Femur (tissue), 1 donor: ENCODE measurements at places on chromosomes 1 and 21.

- no peak for DNase-seq
Measured at GRCh38 chr1:207978441-207978840, 67.5 kb upstream of the CD34 start.

DNA sequence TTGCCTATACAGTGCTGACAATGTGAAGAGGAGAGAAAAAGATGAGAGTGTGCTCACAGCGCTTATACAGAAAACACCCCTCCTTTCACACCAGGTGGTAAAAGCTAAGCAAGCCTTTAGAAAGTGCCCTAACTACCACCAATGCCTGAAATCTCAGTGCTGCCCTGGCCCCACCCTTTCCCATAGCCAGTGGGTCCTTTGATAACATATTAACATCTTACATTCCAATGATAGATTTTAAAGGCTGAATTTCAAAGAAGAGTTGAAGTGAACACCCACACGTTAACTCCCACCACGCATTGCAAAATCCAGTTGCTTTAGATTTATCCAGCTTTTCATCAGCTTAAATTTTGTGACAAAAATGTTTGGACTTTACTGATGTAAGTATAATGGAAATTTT lies 58.1 kb upstream of the SSX2IP start:
- DNase-seq = no peak

DNA sequence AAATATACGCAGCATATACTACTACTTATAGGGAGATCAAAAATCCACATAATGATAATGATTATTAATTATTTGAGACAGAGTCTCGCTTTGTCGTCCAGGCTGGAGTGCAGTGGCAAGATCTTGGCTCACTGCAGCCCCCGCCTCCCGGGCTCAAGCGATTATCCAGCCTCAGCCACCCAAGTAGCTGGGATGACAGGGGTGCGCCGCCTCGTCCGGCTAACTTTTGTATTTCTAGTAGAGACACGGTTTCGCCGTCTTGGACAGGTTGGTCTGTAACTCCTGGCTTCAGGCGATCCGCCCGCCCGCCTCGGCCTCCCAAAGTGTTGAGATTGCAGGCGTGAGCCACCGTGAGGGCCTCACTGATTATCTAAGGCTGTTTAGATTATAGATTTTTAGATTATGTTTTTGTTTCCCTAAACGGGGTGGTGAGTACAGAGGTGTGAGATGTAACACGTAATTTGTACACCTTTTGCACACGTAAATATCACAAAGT lies 548 bp upstream of the SLC25A33 start:
- no peak for DNase-seq

DNA sequence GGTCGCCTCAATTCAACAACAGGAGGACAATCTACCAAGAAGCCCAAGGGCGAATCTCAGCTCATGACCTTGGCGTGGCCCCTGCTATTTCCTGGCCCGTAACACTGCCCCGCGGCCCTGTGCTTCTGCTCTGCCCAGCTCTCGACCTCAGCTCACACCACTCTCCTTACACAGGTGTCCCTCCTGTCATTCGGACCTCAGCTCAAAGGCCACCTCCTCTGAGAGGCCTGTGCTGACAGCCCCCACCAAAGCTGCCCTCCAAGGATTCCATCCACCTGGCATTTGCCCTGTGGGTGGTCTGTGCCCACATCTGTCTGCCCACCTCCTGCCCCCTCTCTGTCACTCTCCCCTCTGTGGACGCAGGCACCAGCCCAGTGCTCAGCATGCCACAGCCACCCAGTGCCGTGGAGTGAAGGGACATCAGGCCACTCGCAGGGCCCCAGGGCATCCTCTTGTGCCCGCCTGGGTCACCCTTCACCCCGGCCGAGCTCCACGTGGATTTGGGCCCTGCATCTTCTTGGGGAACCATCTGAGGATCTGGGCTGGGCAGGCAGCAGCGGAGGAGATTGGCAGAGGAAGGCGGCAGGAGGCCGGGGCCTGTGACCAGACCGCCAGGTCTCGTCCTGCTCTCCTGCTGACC lies 70.3 kb downstream of the DHRS3 start:
- no peak for DNase-seq

DNA sequence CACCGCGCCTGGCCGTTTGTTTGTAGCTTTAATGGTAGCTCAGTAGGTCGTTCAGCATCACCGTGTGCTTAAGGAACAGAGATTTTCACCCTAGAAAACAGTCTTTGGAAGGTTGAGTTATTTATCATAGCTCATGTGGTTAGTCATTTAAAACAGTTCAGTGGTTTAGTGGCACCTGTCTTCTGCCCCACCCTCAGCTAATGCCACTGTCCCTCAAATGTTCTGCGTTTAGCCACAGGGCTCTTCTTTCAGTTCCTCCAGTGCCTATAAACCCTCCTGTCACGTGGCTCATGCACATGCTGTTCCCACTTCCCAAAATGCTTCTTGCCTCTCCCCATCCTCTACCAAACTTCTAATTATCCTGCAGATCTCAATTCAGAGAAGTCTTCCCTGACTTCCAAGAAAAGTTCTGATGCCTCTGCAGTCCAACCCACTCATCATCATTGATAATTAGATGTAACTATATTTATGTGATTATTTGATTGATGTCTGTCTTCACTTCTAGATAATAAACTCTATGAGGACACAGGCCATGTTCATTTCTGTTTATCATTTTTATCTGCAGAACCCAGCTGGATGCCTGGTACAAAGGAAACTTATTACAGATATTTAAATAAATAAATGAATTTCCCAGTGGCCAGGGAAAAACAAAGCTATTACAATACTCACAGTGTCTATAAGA lies 14.4 kb upstream of the DIPK1A start:
- peak; percentile 21 for DNase-seq

DNA sequence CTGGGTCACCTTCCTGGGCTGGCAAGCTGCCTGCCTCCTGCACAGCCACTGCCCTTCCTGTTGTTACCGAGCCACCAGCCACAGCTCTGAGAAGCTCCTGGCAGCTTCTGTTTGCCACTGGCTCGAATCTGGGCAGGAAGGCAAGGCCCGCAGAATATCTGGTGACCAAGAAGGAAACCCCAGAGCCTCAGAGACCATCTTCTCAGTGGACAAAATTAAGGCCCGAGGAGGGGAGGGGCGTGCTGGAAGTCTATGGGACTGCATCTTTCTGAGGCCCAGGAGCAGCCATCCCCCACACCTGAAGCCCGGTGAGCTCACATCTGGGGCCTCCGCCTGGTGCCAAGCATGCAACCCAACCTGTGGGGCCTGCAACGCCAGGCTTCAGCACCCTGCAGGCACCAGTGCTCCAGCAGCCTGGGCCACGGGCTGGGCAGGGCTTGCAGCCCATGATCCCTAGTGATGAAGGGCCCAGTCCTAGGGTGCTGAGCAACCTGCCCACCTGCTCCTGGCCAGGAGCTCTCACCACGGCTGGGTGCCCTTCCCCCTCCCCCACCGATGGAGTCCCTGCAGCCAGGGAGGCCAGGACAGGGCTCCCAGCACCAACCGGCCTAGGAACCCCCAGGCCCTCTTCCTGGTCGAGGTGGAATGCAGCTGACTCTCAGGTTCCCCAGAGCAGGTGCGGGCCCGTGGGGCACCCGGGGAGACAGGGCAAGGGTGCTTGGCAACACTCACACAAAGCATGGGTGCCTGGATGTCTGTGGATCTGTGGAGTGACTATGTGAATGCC lies 879 bp downstream of the CPTP start:
- DNase-seq = no peak

- no peak for DNase-seq
Measured at GRCh38 chr21:34928637-34929036, 120.5 kb downstream of the RUNX1 start.

GRCh38 chr1:54502342-54502741 lies 45.7 kb upstream of the ACOT11 start:
- DNase-seq = no peak

- no peak for DNase-seq
Measured at GRCh38 chr1:111162488-111162880, 22.5 kb downstream of the CEPT1 start.

- no peak for DNase-seq
Measured at GRCh38 chr1:25222606-25223005, 9.7 kb downstream of the SYF2 start.

GRCh38 chr21:44783020-44783696 lies 18.5 kb downstream of the UBE2G2 start:
- DNase-seq = no peak

DNA sequence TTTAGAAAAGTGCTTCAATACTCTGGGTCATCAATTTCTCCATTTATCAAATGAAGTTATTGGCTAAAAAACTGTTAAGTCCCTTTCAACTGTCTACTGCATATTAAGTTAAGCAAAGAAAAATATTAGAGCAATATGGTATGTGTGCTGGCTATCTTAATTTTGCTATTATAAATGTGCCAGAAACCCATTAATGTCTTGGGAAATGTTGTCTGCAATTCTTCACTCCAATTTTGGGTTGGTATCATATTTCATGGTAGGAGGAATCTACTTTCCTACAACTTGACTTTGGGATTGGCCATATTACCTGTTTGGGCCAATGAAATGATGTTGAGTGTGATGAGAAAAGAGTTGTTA lies 1063.9 kb downstream of the PLA2G4A start:
- DNase-seq = no peak

DNA sequence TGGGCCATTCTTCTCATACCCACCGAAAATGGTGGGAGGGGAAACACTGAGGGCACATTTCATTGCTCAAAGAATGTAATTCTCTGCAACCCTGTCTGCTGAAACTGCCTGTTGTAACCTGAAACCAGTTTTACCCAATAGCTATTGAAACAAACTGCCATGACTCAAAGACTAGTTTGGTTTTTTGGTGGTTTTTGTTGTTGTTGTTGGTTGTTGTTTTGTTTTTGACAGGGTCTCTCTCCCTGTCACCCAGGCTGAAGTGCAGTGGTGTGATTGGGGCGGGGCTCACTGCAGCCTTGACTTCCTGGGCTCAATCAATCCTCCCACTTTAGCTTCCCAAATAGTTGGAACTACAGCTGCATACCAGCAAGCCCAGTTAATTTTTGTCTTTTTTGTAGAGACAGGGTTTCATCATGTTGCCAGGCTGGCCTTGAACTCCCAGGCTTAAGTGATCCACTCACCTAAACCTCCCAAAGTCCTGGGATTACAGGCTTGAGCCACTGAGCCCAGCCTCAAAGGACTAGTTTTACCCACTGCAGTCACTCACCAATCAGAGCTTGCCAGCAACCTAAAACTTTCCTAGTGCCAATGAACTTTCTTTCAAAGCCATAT lies 2.1 kb upstream of the IPP start:
- no peak for DNase-seq

DNA sequence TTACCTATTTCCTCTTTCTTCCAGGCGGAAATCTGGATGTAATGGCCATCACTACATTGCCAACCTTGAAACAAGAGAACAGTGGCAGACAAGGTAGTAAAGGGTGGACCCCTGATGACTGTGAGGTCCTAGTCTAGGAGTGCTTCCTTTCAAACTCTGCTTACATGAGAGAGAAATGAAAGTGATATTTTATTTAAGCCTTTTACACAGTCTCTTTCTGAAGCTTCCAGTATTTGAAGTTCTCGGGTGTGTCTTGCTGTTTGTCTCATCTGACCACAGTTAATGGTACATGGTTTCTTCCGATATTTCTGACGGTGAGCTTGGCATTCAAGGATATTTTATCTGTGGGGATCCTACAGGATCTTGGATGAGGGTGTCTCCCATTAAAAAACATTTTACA lies 215.2 kb downstream of the SLC45A1 start:
- DNase-seq = no peak

GRCh38 chr1:34874296-34874952 lies 14.9 kb upstream of the SMIM12 start:
- no peak for DNase-seq

DNA sequence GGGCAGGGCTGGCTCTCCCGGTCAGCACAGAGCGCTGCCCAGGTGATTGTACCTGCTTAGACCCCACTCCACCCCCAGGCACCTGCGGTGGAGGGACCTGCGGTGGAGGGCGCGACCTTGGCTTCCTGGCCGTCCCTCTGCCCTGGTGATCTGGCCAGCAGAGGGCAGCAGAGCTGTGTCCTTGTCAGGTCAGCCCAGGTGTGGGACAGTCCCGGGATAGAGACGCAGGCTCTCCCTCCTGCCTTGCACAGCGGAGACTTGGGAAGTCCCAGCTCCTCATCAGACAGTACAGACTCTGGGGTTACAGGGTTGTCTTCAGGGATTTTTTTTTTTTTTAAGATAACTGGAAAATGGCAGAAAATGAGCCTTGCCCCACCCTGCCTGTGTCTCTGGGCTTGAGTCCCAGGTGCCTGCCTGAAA lies 10.0 kb downstream of the SLX9 start:
- DNase-seq = peak; percentile 87

- no peak for DNase-seq
Measured at GRCh38 chr1:74729741-74730478, 2.9 kb downstream of the CRYZ start.

GRCh38 chr21:14046401-14046800 lies 164.4 kb downstream of the LIPI start:
- DNase-seq = no peak
